ENCODE measurements at places on chromosomes 5 and 9.
A peak's percentile ranks its signal among the peaks of the same experiment; 100 is the strongest.

DNA sequence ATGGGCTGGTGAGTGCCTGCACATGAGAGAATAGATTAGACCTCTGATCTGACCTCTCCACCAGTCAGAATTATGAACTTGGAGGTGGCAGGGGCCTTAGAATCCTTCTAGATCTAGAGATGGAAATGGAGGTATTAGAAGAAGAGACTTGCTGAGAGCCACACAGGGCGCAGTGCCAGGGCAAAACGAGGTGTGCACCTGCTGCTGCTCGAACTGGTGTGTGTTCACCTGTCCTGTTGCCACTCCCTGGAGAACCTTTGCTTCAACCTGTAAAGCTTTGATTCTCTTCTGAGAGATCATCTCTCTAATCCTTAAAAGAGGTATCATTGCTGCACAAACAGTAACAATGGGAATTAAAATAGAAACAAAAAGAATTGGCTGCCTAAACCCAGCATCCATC, 24.9 kb downstream of the FRMPD1 start:
- DNase-seq, result no peak

- no peak for DNase-seq
These were observed 322.4 kb upstream of the CCNG1 start for GRCh38 chr5:163115011-163115410.

DNA sequence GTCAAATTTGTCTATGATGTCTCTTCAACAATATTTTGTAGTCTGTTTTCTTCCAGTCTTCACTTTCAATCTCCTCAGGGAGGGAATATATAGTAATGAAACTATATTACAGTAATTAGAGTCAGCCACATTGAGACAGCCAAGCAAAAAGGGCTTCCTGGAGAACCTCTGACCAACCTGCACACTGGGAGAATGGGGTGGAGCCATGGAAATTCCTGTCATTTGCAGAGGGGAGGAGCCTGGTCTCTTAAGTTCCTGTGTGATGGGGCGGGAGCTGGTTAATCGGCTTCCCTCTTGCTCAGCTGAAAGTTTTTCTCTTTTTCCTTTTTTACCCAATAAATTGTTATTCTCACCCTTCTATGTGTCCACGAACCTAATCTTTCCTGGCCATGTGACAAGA, 1220.0 kb downstream of the PTPRD start:
- DNase-seq, result no peak

DNA sequence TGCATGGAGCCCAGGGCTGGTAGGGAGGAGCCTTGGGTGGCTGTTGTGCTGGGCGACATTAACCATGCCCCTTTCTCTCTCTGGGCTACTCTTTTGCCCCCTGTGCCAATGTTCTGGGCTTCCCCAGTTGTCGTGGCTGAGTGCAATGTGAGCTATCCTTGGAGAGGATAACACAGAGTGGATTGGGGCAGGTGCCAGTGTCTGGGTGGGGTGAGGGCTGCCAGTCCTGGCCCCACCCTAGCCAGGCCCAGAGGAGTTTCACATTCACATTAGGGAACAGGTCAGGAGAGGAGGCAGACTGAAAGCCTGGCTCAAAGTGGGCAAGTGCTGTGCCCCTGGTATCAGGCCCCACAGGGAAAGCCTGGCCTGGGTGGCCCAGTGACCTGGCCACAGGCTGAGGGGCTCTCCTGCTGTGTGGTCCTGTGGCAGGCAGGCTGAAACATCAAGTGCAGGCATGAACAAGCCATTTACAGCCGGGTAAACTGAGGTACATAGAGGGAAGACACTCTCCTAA, 7.5 kb upstream of the NDST1 start:
- DNase-seq, result no peak

GRCh38 chr5:149300441-149300840, 28.8 kb downstream of the AFAP1L1 start:
- DNase-seq, result no peak

GRCh38 chr5:55601204-55601618, 66.4 kb upstream of the PLPP1 start:
- no peak for DNase-seq

DNA sequence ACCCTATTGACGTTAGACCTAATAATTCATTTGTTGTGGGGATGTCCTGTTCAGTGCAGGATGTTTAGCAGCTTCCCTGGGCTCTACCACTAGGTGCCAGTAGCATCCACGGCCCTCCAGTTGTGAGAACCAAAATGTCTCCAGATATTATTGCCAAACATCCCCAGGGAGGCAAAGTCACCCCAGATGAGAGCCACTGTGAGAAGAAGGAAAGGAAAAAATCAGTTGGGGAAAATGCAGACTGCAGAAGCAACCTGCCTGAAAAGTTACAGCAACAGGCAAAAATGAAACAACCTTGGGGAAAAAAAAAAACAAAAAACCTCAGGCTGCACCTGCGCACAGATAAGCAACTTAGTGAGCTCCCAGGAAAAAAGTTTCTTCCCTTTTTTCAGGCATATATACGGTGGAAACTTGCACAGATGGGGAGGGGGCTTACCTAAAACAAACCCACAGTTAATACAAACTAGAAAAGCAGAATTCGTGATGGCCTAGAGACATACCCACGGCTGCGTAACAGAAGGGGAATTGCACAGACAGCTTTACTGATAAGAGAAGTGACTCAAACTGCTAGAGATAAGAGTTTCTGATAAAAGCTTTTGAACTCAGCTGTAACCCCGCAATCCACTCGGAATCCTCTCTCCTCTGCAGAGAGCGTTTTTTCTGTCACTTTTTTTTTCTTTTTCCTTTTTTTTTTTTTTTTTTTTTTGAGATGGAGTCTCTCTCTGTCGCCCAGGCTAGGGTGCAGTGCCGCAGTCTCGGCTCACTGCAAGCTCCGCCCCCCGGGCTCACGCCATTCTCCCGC, 29.8 kb upstream of the FBP1 start:
- peak; percentile 55 for DNase-seq

GRCh38 chr5:61953913-61954312, 352.1 kb upstream of the KIF2A start:
- DNase-seq, result no peak

- DNase-seq, result no peak
These were observed 250.0 kb downstream of the NR3C1 start for GRCh38 chr5:143153332-143154119.

GRCh38 chr9:89781838-89782540, 177.2 kb downstream of the GADD45G start:
- DNase-seq, result peak; percentile 42

DNA sequence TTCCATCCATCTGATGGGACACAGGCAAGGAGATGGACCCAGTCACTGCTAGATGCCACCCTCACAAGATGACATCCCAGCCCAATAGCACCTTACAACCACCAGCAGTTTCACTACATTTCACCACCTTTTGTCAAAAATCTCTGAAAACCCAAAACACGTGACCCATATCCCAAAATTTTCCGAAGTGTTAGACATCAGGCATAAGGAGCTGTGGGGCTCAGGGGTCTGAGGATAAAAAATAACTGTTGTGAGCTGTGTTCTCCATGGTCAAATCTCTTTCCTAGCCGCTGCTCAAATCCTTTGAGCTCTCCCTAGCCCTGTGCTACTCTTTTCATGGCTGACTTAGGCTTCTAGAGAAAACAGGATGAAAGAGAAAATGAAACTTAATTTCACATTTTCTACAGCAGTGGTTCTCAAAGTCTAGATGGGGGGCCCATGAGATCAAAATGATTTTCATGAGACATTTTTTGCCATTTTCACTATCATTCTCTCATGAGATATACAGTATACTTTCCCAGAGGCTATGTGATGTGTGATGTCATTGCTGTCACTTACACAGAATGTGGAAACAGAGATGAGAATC, 40.7 kb downstream of the TIMD4 start:
- DNase-seq, result no peak

GRCh38 chr5:103896593-103896992, 334.0 kb upstream of the NUDT12 start:
- DNase-seq, result no peak

GRCh38 chr5:23053846-23054245, 200.7 kb upstream of the CDH12 start:
- no peak for DNase-seq

GRCh38 chr5:75720882-75721281, 3.6 kb upstream of the POC5 start:
- DNase-seq, result no peak

DNA sequence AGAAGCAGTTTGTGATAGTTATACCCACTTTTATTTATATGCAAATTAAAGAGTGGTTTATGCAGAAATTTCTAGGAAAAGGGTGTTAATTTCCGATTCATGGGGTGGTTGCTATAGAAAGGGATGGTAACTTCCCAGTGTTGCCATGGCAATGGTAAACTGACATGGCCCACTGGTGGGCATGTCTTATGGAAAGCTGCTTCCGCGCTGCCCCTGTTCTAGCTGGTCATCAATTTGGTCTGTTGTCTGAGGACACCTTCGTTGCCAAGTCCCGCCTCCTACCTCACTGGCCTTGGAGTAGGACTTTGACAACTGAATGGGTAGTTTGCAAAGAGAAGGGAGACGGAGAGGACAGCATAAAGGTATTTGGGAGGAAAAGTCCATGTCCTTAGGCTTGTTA, 74.0 kb upstream of the SMIM23 start:
- no peak for DNase-seq

GRCh38 chr5:78500871-78501270, 140.5 kb downstream of the SCAMP1 start:
- DNase-seq, result no peak

DNA sequence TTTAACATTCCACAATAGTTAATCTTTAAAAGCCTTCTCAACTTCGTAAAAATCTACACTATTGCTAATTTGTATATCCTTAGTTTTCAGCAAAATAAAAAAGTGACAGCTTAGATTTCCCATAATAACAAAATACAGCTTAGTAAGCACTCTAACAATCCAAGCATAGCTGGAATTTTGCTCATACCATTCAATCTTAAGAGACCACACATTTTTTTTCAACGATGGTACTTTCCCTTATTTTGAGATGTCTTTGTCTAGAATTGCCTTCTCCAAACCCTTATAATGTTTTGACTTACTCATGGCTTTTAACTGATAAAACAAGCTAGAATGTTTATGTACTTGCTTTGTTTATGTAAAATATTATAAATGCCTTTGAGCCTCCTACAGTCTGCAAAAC, 65.6 kb downstream of the HOMER1 start:
- no peak for DNase-seq

DNA sequence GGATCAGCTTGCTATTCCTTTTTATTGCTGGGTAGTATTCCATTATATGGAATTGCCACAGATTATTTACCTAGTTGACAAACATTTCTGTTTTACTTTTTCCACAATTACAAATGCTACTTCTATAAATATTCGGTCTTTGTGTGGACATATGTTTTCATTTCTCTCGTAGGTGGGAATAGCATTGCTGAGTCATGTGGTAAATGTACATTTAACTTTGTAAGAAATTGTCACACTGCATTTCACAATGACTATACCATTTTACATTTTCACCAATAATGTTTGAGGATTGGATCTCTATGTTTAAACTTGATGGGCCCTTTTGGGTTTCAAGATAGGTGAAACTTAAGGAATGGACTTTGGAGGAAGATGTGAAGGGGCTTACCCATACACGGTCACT, 19.7 kb downstream of the RAI14 start:
- DNase-seq, result no peak

DNA sequence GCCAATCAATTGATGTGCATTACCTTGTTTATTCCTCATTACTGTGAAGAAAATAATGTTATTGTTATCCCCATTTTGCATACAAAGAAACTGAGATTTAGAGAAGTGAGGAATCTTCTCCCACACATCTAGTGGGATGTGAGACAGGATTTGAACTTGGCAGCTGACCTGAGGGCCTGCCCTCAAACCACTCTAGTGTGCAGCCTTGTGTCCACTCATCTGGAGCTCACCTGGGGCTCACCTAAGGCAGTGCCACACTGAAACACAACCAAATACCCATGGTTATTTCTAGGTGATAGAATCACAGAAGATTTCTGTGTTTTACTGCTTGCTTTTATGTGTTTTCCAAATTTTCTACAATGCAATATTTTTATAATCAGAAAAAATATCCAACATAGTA, 94.7 kb upstream of the SAP30L start:
- DNase-seq, result no peak

DNA sequence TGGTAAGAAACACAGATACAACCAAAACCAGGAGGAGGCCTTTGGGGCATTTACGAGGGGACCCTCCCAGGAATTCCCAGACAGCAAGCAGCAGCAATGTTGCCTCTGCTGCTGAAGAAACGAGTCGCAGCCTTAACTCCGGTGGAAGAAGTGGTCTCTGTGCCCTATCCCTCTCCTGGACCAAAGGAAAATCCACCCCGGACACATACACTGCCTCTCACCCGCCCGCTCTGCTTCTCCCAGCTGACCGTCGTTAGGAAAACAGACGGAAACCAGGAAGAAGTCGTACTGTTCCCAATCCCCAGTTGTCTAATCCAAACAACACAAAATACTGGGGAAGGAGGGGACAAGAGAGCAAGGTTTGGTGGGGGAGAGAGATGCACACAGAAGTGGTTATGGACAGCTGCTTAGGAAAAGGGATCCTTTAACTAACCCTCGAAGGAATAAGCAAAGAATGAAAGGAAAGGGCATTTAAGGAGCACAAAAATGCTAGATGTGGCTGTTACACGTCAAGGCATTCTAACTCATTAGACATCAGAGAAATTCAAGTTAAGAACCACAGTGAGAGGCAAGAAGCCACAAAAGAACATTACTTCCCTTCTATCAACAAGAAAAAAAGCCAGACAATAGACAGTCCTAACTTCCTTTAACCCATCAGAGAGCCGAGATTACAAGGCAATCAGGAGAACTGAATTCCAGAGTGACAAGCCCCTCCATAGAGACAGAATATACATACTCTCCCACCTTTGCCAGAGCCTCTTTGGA, 71.9 kb downstream of the ACTL7B start:
- no peak for DNase-seq

DNA sequence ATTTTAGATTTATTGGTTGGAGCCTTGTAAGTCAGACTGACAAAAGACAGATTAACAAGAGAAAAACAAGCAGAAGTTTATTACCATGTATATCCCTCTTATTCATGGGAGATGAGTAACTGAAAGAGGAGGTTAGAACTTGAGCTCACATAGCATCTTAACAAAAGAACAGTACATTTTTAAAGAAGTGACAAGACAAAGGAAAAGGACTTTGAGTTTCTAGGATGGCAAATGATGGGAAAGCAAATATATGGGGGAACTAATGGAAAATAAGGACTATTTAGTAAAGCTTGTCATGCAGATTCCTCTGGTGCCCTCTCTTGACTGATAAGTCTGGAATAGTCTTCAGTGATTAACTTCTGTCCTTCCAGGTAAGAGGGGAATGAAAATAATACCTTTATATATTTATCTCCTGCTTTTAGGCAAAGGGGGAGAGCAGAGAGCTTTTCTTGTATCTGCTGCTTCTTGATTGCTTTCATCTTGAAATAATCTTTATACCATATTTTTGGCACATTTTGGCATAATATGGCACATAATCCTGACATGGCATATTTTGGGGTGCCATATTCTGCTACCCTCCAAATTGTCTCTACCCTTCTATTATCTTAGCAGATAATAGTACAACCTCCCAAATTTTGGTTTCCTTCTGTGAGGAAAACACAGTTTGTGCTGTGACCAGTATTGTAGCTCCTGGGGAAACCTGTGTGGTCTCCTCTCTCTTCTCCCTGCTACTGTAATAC, 206.8 kb downstream of the TMC1 start:
- no peak for DNase-seq

- DNase-seq, result no peak
These were observed 86.1 kb downstream of the FGF18 start for GRCh38 chr5:171505473-171506043.

Measured in activated naive CD8-positive, alpha-beta T cell treated with anti-CD3 and anti-CD28 coated beads, Interleukin-2, amount 50 U/mL, for 24 hours (primary cell).